ENCODE measurements at places on chromosomes 12 and 14.
A peak's percentile ranks its signal among the peaks of the same experiment; 100 is the strongest.

DNA sequence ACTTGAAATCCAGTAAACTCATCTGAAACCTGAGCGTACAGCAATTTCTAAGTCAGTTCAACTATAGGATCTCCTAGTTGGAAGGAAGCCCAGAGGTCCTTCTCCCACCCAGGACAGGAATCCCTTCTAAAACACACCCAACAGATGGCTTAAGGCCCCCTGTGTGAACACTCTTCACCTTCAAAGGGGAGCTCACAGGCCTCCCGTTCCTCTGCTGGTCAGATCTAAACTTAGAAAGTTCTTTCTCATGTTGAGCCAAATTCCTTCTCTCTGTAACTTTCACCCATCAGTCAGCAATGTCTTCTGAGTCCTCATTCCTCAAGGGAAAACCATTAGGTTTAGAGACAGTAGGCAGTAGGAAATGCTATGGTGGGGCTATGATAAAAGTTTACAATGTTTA is 355.2 kb downstream of the PCNX1 start:
- no peak for DNase-seq

DNA sequence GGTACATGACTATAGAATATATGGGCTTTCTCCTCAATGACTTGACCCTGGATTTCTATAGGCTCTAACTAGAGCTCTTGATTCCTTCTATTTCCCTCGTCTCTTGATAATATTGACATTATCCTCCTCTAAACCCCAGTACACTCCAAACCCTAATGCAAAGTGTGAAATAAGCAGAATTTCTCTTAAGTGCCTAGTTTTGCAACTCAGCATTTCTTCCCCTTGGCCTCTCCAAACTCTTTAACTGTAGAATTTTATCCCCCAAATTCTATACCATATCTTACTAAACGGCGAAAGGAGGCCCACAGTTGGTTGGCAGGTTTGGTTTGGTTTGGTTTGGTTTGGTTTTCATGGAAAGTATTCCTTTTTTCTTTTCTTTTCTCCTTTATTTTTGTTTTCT is 498.7 kb downstream of the CCER1 start:
- DNase-seq, result no peak

DNA sequence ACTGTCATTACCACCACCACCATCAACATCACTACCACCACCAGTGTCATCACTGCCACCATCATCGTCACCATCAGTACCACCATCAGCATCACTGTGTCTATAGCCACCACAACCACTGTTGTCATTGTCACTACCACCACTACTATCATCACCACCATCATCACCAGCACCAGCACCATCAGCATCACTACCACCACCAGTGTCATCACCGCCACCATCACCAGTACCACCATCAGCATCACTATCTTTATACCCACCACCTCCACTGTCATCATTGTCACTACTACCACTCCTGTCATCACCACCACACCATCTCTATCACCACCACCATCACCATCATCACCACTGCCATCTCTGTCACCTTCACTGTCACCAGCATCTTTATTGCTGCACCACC is 60.6 kb downstream of the BEGAIN start:
- DNase-seq, result peak; percentile 16

- no peak for DNase-seq
Measured at GRCh38 chr14:99278836-99279235, 6.8 kb upstream of the BCL11B start.

GRCh38 chr12:11576104-11576503 is 73.4 kb upstream of the ETV6 start:
- DNase-seq, result no peak

- no peak for DNase-seq
Measured at GRCh38 chr14:100474196-100474595, 113.0 kb downstream of the BEGAIN start.

- no peak for DNase-seq
Measured at GRCh38 chr12:98121963-98122362, 393.4 kb upstream of the TMPO start.

- DNase-seq, result no peak
Measured at GRCh38 chr14:87940894-87941293, 52.1 kb downstream of the GALC start.

DNA sequence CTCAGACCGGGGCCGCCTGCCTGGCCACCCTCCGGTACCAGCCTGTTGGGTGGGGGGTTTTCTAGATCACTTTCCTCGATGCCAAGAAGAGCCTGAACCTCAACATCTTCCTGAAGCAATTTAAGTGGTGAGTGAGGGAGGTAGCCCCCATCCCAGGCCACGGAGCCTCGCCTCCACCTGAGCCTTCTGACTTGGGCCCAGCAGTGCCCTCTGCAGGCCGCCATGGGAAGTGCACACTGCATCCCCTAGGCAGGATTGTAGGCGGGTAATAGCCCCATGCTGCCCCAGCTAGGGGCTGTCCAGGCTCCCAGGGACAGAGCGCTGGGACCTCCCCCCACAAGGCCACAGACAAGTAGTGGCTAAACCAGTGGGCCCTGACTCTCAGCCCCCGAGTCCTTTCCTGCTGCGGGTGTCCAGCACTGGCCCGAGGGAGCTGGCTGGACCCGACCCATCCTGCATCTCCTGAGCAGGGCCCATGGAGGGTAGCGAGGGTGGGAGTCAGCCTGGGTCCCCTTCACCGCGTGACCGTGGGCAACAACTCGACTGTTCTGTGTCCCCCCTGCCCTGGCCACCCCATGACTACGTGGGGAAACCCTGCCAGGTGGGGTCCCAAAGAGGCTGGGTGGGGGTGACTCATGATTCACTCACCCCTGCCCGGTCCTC is 15.3 kb upstream of the ADSS1 start:
- peak; percentile 96 for DNase-seq

DNA sequence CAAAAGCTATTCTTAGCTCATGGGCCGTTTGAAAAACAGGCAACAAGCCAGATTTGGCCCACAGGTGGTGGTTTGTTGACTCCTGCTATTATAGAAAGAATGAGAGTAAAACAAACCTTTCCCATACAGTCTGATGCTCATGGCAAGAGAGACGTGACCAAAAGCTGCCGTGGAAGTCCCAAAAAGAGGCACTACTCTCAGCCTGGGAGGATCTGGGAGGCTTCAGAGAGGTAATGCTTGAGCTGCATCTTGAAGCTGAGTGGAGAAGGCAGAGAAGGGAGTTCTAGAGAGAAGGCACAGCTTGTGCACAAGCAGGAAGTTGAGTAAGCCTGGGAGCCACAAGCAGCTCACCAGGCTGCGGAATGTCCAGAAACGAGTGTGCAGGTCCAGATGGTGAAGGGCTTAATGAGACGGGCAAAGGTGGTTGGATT is 9.6 kb downstream of the PLXNC1 start:
- peak; percentile 64 for DNase-seq

- DNase-seq, result peak; percentile 80
Measured at GRCh38 chr12:49346659-49347310, at the start of gene DNAJC22. DNAJC22 (plus strand) TSS chr12:49346888; CDS start chr12:49348873, 1,985 bp downstream.

DNA sequence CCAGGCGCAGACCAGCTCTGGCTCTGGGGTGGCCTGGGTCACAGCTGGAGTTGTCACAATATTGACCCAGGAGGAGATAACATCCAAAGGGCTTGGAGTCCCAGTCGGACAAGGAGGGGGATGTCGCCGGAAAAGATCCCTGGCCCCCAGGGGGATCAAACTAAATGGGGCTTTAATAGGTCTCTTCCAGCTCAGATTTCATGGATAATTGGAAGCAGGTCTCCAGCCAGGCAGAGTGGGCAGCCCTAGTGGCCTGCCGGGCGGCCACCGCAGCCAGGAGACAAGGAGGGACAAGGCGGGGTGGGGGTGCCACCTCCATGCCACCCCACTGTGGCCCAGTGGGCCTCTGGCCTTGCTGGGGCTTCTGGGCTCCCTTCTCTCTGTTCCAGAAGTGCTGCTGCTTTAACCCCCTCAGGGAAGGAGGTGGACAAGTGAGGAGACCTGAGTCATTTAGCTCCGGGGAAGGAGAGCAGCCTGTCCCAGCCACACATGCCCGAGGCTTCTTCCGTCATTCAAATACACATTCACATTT is 23.1 kb upstream of the PGF start:
- no peak for DNase-seq

GRCh38 chr12:76366163-76366562 is 17.9 kb upstream of the BBS10 start:
- DNase-seq, result no peak

DNA sequence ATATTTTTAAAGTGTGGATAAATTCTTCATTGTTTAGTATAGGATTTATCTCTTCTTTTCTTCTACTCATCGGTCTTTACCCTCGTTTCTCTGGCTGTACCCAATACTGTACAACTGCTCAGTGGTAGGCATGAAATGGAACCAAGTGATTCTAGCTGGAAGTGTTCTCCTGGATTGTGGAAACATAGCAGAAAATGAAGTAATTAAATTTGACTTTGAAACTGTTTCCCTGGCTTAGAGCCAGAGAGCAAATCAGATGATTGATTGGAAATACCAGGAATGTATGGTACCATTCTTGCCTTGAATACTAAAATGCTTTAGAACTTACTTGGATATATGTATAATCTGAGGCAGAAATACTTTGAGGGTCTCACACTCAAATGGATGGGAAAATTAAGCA is 292.3 kb downstream of the ERC1 start:
- DNase-seq, result no peak

DNA sequence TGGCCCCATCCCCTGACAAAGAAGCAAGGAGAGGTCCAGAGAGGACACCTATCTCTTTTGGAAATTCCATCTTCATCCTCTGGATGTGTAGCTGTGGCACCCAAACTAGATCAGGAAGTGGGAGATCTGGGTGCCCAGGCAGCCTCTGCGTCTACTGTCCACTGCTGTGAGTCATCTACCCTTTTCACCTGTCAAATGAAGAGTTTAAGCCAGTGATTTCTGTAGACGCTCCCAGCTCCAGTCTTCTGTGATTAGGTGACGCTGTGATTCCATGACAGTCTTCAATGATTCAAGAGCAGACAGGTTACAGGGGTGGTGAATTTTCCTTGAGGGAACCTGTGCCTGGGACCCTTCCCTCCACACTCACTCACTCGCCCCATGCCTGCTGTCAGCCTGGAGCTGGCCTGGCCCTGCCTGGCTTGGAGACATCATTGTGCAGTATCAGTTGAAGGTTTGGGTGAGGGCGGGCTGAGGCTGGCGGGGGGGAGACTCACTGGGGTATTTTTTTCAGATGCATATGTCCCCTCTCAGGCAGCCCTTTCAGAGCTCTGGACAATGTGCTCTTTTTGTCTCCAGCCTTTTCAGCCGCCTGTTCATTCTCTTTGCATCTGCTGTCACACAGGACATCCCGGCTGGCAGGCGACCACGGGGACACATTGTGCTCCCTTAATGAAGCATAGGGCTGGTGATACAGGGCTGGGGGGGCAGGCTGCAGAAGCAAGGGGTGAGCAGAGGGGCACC is 56.8 kb upstream of the PARP11 start:
- DNase-seq, result no peak

- no peak for DNase-seq
Measured at GRCh38 chr12:101772012-101772775, 32.9 kb upstream of the SYCP3 start.

GRCh38 chr14:55691659-55692058 is 111.7 kb downstream of the KTN1 start:
- DNase-seq, result no peak

GRCh38 chr12:92438641-92439419 is 264.0 kb upstream of the PLEKHG7 start:
- no peak for DNase-seq

DNA sequence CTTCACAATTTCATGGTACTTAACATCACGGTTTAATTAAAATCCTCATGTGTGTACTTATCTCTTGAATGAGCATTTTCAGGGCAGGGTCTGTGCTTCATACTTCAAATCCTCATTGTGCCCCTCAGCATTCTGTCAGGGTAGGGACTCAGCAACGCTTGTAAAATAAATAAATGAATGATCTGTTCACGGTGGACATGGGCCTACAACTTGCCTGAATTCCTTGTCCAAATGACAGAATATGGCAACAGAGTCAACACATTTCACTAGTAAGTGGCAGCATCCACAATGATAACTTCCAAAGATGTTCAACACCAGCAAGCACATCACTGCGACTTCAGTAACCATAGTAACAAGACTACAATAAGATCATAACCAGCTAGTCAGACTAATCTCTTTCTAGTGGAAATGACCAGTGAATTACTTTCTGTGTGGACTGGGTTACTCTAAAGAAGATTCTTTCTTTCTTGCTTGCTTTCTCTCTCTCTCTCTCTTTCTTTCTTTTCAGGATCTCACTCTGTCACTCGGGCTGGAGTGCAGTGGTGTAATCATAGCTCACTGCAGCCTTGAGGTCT is 14.5 kb upstream of the GNPTAB start:
- no peak for DNase-seq

GRCh38 chr12:49577589-49578315 is 9.8 kb upstream of the MCRS1 start:
- no peak for DNase-seq

GRCh38 chr12:2383325-2384028 is 330.7 kb downstream of the CACNA1C start:
- no peak for DNase-seq

GRCh38 chr14:64201921-64202545 is 92.1 kb downstream of the ESR2 start:
- DNase-seq, result no peak

DNA sequence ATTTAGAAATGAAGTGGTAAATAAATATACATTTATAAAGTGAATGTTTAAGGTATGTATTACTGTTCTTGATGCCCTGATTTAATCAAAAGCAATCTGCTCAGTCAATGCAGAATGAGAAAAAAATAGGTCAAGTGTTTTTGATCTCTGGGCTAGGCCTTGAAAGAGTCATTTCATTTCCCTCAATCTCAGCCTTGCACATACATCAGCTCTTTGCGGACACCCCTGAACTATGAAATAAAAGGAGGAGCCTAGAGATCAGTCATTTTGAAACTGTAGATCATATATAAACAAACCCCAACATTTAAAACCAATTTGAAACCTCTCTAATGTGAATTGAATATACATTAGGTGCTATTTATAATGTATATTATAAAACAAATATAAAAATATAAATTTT is 42.5 kb downstream of the ATG2B start:
- DNase-seq, result no peak

DNA sequence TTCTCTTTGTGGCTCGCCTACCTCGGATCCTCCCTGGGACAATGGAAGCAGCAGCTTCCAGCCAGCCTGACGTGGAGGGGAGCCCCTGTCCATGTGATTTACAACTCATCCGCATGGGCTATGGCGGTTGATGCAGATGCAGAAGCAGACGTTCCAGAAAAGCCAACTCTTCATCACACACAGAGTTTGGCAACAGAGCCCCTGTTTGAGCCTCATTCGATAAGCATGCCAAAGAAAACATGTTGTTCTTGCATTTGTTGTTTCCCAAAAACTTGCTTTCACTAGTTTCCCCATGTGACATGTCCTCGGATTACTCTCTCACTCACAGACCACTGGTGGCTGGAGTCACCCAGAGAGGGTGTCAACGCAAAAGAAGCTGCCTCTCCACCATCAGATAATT is 16.4 kb upstream of the TC2N start:
- no peak for DNase-seq

- no peak for DNase-seq
Measured at GRCh38 chr14:61284001-61284400, 2.9 kb upstream of the TMEM30B start.

- no peak for DNase-seq
Measured at GRCh38 chr12:120856980-120857379, 47.2 kb downstream of the SPPL3 start.

GRCh38 chr12:19665121-19665900 is 226.0 kb downstream of the AEBP2 start:
- no peak for DNase-seq

- DNase-seq, result no peak
Measured at GRCh38 chr12:46384451-46385309, 12.1 kb upstream of the SLC38A2 start.

GRCh38 chr12:622416-622815 is 40.8 kb downstream of the NINJ2 start:
- DNase-seq, result peak; percentile 56
